Adipose tissue (tissue), 3 donors: ENCODE measurements at places on chromosomes 12 and 14. TPM values are rescaled to one million over a fixed set of nuclear protein-coding genes. Genes with fewer than 3 reads are reported as not detected.

The SYCP3 gene
- polyA plus RNA-seq, result 0.56 TPM

The ADAMTS20 gene
- not detected for polyA plus RNA-seq

The CLEC7A gene
- 12.8 TPM for polyA plus RNA-seq

The KRT6A gene
- 9.1 TPM for polyA plus RNA-seq

The CEBPE gene
- polyA plus RNA-seq, result not detected

The CLEC4C gene
- polyA plus RNA-seq, result not detected

The G2E3 gene
- polyA plus RNA-seq, result 4.2 TPM

The CCT2 gene
- polyA plus RNA-seq, result 99.0 TPM

The RASSF9 gene
- polyA plus RNA-seq, result 2.1 TPM

The RD3L gene
- polyA plus RNA-seq, result not detected

The EML5 gene
- 0.94 TPM for polyA plus RNA-seq

The ANKS1B gene
- 4.0 TPM for polyA plus RNA-seq

The GALNT6 gene
- polyA plus RNA-seq, result 4.5 TPM

The TAS2R8 gene
- polyA plus RNA-seq, result not detected

The CATSPERB gene
- polyA plus RNA-seq, result 11.4 TPM

The IRF9 gene
- polyA plus RNA-seq, result 36.3 TPM

The RPS6KA5 gene
- polyA plus RNA-seq, result 2.8 TPM
